Activated CD4-positive, alpha-beta T cell treated with anti-CD3 and anti-CD28 coated beads for 1 hour (primary cell): ENCODE measurements at places on chromosomes 2 and 18.

DNA sequence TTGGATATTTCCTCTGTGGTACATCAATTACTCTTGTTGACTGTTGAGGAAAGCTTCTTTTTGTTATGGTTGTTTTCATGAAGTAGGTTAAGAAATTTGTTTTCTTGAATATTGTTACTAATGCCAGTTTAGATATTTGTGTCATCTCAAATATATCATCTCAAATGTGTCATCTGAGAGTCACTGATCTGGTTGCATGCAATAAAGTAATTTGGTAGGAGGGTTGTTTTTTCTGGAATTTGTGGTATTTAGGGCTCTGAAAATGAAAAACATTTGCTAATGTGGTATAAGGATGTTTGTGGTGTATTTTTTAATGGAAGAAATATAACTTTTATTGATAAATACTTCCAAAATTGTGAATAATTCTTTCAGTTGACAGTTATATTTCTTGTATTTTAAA, 117.7 kb downstream of the GREB1L start:
- DNase-seq = no peak

- no peak for DNase-seq
Observed at GRCh38 chr18:1252936-1253335, 348.3 kb downstream of the ADCYAP1 start.

GRCh38 chr2:10614939-10615338, 74.8 kb downstream of the NOL10 start:
- no peak for DNase-seq

DNA sequence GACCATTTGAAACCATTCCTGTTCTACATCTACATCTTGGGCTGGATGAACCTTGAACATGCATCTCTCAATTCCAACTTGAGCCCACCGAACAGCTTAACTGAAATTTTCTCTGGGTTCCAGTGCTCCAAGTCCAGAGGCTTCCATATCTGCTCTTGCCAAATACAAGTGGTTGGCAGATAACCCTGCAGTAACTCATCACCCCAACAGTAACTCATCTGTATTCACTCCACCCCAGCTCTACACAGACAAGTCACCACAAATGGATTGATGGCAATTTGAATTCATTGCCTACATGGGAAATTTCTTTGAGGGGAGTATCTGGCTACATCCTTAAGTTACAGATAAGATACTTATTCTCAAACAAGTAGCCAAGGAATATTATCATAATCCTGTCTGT, 502.4 kb upstream of the TNP1 start:
- DNase-seq = no peak

DNA sequence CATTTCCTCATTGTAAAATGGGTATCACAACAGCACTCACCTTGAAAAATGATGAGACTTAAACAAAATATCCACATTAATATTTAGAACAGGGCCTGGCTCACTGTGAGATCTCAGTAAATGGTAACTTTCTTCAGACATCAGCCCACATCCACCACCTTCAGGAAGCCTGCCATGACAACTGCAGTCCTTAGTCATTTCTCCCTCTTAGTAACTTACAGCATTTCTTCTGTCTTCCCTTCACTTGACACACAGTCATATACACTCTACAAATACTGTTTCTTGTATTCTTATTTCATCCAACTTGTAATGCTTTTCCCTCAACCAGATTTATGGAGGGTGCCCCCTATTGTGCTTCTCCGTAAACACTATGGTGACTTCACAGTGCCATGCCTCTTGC, 263.0 kb downstream of the ZNF516 start:
- no peak for DNase-seq

GRCh38 chr2:134657650-134658250, 61.0 kb downstream of the TMEM163 start:
- DNase-seq = no peak

DNA sequence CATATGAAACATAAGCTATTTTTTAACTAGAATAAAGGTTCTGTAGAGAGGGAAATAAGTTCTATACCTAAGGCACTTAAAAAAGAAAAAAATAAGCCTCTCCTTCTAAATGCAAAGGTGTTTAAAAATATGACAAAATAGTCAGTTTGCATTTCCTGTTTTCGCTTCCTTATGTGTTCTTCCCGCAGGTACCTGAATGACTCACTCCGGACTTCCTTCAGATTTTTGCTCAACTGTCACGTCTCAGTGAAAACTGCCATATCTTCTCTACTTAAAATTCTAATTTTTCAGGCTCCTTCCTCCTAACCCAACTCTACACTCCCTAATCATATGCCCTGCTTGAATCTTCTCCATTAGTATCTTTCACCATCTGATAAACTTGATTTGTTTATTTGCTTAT, 1333.1 kb downstream of the LRP1B start:
- no peak for DNase-seq

DNA sequence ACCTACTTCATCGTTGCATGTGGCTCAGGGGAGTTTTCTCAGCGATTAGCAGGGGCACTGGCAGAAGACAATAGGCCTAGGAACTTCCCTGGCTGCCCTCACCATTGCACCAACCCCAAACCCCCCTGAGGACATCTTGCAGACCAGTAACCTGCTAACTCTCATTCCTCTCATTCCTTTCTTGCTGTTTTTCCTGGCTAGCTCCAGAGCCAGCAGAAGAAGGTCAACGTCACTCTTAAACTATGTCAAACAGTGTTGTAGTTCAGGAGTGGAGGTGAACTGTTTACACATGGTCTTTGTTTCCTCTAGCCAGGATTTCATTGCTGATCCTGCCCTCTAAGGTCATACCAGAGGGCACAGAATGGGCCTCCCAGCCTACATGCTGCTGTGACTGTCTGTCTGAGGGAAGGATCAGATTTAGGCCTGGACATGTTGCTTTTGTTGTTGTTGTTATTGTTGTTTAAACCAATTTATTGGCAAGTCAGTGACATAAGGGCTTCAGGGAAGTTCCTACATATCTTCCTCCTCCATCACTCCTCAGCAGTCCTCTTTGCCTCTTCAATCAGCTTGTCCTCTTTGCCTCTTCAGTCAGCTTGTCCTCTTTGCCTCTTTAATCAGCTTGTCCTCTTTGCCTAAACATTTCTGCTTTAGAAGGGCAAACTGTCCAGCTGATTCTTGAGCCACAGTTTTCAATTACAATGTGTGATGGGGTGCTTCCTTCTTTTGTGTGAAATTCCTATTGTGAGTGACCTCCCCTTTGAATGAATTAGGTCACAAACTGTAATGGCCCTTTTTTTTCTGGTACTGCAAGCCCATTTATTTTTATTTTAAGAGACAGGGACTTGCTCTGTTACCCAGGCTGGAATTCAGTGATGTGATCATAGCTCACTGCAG, 471.9 kb upstream of the TNP1 start:
- no peak for DNase-seq

- no peak for DNase-seq
Observed at GRCh38 chr2:3481011-3481400, 38.3 kb downstream of the ADI1 start.

DNA sequence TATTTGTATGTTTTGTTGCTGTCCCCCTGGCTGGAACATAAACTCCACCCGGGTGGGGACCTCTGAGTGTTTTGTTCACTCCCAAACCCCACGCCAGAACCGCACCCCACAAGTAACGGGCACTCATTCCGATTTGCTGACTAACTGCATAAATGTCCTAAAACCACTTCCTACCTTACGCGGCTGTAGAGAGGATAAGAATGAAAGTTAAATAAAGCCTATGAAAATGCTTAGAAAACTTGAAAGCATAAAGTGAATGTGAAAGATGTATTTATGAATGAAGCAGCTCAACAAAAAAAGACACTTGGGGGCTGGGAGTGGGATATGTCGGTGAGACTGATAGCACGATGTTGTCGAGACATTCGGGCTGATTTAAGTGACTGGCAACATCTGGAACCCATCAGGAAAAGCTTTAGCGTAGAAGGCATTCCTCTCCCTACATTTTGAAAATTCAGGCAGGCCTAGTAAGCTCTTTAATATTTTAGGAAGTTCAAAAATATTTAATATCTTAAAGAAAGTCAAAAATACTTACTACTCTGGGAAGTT, 206.7 kb downstream of the SH3RF3 start:
- no peak for DNase-seq

GRCh38 chr2:239619369-239619768, 218.5 kb upstream of the HDAC4 start:
- DNase-seq = no peak

GRCh38 chr2:15797231-15797938, 143.0 kb upstream of the MYCN start:
- DNase-seq = no peak

- peak; percentile 25 for DNase-seq
Observed at GRCh38 chr2:55618275-55619055, 1.0 kb upstream of the PPP4R3B start.

DNA sequence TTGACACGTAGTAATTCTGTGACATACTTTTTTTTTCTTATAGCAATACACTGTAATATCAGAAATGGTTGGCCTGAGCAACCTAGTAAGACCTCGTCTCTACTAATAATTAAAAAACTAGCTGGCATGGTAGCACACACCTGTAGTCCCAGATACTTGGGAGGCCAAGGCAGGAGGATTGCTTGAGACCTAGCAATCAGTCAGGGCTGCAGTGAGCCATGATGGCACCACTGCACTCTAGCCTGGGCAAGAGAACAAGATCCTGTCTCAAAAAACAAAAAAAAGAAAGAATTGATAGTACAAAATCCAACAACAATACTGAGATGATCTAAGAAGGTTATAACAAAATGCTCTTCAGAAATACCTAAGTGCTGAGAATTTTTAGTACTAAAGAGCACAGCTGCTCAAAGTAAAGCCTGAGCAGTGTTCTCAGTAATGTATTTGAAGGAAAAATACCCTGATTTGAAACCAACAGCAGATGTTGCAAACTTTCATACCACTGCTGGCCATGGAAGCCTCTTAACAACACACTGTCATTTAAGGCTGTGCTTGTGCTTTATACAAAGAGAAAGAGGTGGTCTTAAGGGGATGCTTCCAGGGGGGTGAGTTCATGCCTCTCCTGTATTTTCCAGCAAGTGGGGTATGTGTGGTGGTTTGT, 132.6 kb upstream of the CDCA7 start:
- no peak for DNase-seq

DNA sequence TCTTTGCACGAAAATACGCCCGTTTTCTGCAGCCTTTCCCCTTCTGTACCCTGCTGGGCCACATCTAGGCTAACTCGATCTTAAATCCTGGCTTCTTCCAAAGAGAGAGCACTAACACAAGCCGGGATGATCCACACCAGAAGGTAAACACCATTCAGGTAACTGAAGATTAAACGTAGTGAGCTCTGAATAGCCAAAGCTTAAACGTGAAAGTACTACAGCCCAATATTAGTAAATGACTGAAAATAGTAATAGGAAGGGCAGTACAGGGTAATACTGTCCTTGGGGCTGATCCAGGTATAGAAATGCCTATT, 422 bp upstream of the MRPL53 start:
- no peak for DNase-seq

GRCh38 chr2:117972476-117973123, 41.3 kb downstream of the CCDC93 start:
- no peak for DNase-seq

GRCh38 chr2:216002101-216002678, 11.2 kb downstream of the MREG start:
- DNase-seq = no peak

- no peak for DNase-seq
Observed at GRCh38 chr2:80531319-80531718, 226.8 kb upstream of the LRRTM1 start.

DNA sequence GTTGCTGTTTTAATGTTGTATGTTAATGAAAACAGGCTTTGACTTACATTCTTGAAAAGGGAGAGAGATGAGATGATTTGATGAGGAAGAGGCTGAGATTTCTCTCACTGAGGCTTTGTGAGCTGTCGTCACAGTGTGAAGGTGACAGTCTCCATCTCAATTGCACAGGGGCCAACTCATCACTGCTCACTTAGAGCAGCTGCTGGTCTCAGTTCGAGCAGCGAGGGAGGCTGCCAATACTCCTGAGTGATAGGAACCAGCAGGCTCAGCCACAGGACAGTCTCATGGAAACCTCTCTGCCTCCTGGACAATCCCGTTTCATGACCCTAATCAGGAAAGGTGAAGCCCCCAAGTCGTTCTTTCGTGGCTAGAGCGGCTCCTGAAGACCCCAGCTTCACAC, 170.7 kb upstream of the SOX11 start:
- no peak for DNase-seq

DNA sequence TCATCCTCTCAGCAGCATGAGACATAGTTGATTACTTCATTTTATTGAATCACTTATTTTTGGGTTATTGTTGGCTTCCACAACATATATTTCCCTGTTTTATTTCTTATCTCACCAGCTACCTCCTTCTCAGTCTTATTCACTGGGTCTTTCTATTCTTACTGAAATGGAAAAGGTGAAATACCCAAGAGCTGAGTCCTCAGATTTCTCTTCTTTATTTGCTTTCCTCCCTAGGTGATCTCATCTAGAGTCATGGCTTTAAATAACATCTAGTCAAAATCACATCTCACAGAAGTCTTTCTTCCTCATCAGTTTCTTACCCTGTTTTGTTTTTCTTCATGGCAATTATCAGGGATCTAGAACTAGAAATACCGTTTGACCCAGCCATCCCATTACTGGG, 105.0 kb upstream of the RBBP8 start:
- DNase-seq = no peak

DNA sequence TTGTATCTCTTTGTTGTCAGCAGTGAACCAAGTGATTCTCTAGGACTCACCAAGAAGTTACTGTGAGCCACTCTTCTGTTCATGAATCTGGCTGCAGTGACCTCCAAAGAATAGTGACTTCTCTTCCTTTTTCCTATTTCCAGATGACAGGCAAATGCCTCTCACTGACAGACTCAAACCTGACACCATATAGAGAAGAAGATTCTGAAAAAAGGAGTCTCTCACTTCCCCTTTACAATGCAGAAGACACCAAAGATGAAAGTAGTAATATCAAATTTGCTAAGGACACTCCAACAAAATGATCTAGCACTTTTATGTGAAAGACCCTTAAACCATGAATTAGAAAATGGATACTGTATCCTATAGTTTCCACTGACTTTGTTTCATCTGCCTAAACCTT, 44.4 kb upstream of the SETBP1 start:
- DNase-seq = no peak

DNA sequence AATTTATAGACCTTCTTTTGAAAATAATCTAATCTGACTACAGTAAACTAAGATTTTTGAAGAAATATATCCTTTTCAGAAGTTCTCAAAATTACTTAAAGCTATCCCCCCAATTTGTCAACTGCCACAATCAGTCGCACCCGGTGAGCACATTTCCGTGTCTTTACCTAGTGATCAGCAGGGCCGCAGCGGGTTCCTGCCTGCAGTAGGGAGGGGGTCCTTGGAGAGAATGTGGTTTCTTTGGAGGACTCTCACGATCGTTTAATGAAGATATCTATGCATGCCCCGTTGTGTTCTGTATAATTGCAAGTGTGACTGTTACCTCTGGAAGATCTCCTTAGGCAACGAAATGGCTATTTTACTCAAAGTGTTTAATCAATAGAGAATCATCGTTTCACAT, 251.9 kb upstream of the RAB12 start:
- DNase-seq = no peak

GRCh38 chr2:75518638-75519465, 41.9 kb downstream of the EVA1A start:
- DNase-seq = no peak

- no peak for DNase-seq
Observed at GRCh38 chr2:85438201-85439024, 19.9 kb downstream of the SH2D6 start.

- DNase-seq = no peak
Observed at GRCh38 chr2:162071001-162071400, 3.0 kb downstream of the DPP4 start.

GRCh38 chr2:47336259-47337238, 66.4 kb upstream of the MSH2 start:
- DNase-seq = no peak

GRCh38 chr2:241248897-241249296, 60.4 kb downstream of the ANO7 start:
- no peak for DNase-seq

- DNase-seq = no peak
Observed at GRCh38 chr2:219707496-219708285, 80.3 kb downstream of the SLC4A3 start.
